ENCODE measurements at places on chromosomes 1 and 21.

DNA sequence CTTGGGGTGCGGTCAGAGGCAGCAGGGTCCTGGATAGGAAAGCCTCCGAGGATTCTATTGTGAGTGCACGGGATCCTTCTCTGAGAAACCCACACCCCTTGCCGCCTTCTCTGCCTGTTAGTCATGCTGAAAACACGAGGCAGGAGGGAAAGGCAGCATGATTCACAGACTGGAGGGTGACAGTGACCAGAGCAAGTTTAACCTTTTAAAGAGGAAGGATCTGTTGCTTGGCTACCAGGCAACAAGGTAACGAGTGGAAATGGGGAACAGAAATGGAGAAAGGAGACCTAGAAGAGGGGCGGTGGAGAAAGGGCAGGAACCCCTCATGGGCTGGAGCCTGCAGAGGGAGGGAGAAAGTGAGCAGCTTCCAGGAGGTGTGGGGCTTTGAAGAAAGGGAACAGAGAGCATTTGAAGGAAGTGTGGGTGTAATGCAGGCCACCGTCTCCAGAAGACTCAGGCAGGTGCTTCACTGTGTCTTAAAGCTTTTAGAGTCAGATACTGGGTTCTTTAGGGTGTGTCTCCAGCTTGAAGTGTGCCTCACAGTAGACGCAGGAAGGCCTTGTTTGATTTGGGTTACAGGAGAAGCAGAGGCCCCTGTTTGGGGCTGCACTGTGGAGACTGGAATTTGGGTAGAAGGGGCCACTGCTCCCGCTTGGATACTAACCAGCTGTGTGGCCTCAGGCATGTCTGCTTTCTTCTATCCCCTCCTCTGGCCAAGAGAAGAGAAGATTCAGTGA lies 19.1 kb downstream of the OPTC start:
- DNase-seq, result no peak

- no peak for DNase-seq
Measured at GRCh38 chr1:240332672-240333071, 241.0 kb downstream of the FMN2 start.

DNA sequence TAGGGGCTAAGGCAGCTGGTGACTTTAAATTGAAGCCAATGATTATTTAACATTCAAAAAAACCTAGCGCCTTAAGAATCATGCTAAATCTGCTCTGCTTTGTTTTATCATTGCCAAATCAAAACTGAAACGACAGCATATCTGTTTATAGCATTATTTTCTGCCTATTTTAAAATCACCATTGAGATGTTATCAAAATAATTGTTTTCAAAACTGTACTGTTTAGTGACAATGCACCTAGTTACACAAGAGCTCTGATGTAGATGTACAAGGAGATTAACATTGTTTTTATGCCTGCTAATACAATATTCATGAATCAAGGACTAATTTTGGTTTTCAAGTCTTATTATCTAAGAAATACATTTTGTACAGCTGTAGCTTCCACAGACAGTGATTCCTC lies 1521.3 kb downstream of the AMY1C start:
- no peak for DNase-seq

- no peak for DNase-seq
Measured at GRCh38 chr1:157996433-157996832, 3.0 kb downstream of the KIRREL1 start.

All from stimulated activated CD8-positive, alpha-beta memory T cell treated with anti-CD3 and anti-CD28 coated beads, Interleukin-12 subunit alpha, Interleukin-12 subunit beta, amount 100 ng/mL, for 1 hour (primary cell).